ENCODE measurements at places on chromosomes 6 and 20. TPM values are rescaled to one million over a fixed set of nuclear protein-coding genes. Genes with fewer than 3 reads are reported as not detected.

The PRL gene
- total RNA-seq: not detected

The FERMT1 gene
- total RNA-seq: 1.3 TPM

The TBXT gene
- not detected for total RNA-seq

The ZNF334 gene
- 45.9 TPM for total RNA-seq

The ABRACL gene
- 242 TPM for total RNA-seq

The TAF4 gene
- total RNA-seq: 9.9 TPM

The RRAGD gene
- 20.7 TPM for total RNA-seq

The LTB gene
- total RNA-seq: 0.15 TPM

The PPIL1 gene
- total RNA-seq: 93.1 TPM

The ELOVL2 gene
- 9.1 TPM for total RNA-seq

The MYH7B gene
- total RNA-seq: 0.03 TPM

The REPS1 gene
- total RNA-seq: 86.1 TPM

The LPIN3 gene
- 2.8 TPM for total RNA-seq

The PCK1 gene
- total RNA-seq: not detected

The SLC32A1 gene
- 0.04 TPM for total RNA-seq

The SMLR1 gene
- not detected for total RNA-seq

The LY6G6D gene
- total RNA-seq: 0.90 TPM

The CEP162 gene
- total RNA-seq: 28.8 TPM
